ENCODE measurements at places on chromosomes 1 and 21.
A peak's percentile ranks its signal among the peaks of the same experiment; 100 is the strongest.

GRCh38 chr1:167425482-167425881 lies 92.8 kb downstream of the CD247 start:
- no peak for DNase-seq

DNA sequence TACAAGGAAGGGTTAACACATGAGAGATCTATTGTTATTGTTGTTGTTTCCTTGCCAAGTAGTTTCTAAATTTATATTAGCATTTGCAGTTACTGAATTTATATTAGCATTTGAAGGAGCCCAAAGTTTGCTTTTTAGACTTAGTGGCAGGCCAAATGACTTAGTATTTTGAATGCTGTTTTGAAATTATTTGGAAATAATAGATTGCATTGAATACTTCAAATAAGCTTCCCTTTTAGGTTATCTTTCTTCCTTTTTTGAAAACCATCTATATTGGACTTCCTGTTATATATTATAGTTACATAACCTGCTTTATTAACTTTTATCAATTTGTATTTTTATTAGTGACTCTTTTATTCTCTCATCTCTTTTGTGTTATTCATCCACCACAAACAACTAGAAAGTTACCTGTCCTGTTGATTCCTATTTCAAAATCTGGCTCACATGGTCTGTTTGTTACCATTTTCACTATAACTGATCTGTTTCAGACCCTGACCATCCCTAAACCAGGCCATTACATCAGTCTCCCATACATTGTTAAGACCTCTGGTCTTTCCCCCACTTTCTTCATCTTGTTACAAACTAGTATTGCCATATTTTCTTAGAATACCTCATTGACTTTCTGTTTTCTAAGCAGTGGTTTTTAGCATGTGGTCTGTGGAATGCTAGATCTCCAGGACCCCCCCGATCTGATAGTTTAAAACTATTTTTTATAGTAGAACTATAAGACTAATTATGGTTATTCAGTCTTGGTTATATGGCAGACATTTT lies 185.2 kb downstream of the RASAL2 start:
- DNase-seq = no peak

GRCh38 chr1:10909697-10910680 lies 102.5 kb upstream of the TARDBP start:
- peak; percentile 95 for DNase-seq

GRCh38 chr1:72650843-72651435 lies 368.6 kb upstream of the NEGR1 start:
- DNase-seq = no peak

DNA sequence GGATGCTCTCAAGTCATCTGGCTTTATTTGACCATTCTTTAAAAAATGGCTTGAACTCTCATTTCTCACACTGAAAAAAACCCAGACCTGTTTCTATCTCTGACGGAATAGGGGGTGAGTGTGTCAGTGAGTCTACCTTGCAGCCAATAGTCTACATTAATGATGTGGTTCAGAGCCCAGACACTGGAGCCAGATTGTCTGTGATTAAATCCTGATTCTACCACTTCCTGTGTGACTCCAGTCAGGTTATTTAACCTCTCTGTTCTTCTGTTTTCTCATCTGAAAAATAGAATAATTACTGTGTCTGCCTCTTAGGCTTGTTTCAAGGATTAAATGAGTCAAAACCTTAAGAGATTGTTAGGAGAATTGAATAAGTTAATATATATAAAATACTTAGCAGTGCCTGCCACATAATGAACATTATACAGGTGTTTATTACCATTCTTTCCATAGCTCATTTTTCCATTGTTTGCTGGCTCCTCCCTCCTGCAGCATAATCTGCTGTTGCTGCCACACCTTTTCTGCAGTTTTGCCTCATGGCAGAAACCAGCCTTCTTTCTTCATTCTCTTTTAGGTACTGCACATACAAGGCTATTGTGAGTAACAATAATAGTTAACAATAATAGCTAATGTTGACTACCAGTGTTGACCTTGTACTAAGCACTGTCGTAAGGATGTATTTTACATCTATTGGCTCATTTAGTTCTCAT lies 157.6 kb upstream of the IVNS1ABP start:
- no peak for DNase-seq

GRCh38 chr1:5580926-5581325 lies 411.3 kb downstream of the NPHP4 start:
- no peak for DNase-seq

DNA sequence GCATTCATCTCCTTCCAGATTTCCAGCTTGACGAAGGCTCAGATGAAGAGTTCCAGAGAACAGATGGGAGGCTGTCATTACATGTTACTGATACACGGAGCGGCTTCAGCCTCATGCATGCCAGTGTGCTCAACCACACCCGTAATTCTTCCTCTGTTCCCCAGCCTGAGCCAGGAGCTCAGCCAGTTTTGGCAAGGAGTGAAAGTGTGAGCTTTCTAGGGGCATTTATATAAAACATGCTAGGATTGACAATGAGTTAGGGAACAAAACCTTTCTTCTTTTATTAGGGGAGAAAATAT lies 290.4 kb upstream of the PLXNA2 start:
- DNase-seq = no peak

DNA sequence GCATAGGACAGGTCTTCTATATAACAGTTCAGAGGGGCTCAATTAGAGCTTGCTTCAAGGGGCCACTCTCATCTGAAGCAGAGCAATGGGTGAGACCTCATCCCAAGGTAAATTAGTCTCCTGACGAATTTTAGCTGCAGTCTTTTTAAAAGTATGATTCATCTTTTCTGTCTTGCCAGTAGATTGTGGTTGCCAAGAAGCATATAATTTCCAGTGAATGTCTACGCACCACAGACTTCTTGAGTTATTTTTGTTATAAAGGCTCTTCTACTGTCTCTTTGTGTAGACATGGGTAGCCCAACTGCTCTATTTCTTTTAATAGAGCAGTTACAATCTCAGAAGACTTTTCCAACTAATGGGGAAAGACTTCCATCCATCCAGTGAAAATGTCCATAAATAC lies 108.9 kb upstream of the FMN2 start:
- DNase-seq = no peak

GRCh38 chr1:39082811-39083576 lies 56.8 kb downstream of the NDUFS5 start:
- peak; percentile 35 for DNase-seq

- no peak for DNase-seq
Measured at GRCh38 chr21:41581592-41582228, 73.8 kb upstream of the TMPRSS2 start.

DNA sequence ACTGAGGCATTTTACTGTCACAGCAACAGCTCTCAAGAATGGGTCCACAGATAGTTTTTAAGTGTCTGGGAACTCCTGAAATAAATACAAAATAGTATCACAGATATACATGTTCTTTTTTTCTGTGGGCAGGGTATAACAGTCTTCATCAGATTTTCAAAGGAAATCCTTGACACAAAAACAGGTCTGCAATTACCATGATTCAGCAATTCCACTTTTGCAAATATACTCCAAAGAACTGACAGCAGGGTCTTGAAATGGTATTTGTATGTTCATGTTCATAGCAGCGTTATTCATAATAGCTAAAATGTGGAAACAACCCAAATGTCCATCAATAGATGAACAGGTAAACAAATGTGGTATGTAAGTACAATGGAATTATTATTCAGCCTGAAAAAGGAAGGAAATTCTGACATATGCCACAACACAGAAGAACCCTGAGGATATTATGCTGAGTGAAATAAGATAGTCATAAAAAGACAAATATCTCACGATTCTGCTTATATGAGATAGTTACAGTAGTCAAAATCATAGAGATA lies 85.0 kb downstream of the EPS15 start:
- no peak for DNase-seq

- no peak for DNase-seq
Measured at GRCh38 chr1:75472971-75473603, 137.8 kb downstream of the SLC44A5 start.

GRCh38 chr1:9340172-9340854 lies 47.6 kb downstream of the SPSB1 start:
- no peak for DNase-seq

GRCh38 chr21:26070822-26071425 lies 99.6 kb downstream of the APP start:
- no peak for DNase-seq

GRCh38 chr1:224497714-224498573 lies 63.3 kb upstream of the WDR26 start:
- DNase-seq = peak; percentile 92

GRCh38 chr1:207321790-207322645 lies 540 bp downstream of the CD55 start:
- DNase-seq = peak; percentile 67

- DNase-seq = no peak
Measured at GRCh38 chr1:184870319-184870718, 104.0 kb downstream of the NIBAN1 start.

Measured in osteoblast (primary cell).